ENCODE measurements at places on chromosomes 6 and 20. TPM values are rescaled to one million over a fixed set of nuclear protein-coding genes. Genes with fewer than 3 reads are reported as not detected.

GRCh38 chr6:10453596-10453995 is 38.7 kb upstream of the TFAP2A start:
- DNase-seq = no peak

LY6G6F gene
- total RNA-seq = not detected

KHDC1 gene
- 5.1 TPM for total RNA-seq

DNA sequence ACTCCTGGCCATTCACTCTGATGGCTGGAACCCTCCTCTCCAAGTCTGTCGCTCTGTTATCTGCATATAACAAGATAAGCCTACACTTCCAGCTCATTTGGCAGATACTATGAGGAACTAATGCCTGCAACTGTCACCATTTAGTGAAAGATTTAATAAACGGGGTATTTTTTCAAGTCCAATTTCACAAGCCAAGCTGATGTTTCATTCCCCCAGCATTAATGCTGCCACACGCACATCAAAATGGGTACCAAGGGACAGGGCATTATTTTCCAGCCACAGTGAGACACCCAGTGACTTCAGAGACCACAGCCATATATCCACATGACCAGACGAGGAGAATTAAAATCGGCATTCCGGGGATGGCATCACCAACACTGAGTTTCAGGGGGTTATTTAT is 175.5 kb downstream of the PTPRT start:
- no peak for DNase-seq

PBOV1 gene
- not detected for total RNA-seq

GRCh38 chr6:152223636-152224035 is 413.5 kb downstream of the SYNE1 start:
- no peak for DNase-seq

KCNK17 gene
- total RNA-seq = not detected

- DNase-seq = no peak
These were observed 475.6 kb upstream of the ADGRB3 start for GRCh38 chr6:68159433-68159832.

GRCh38 chr6:157732007-157732406 is 91.0 kb upstream of the SNX9 start:
- no peak for DNase-seq

CYP21A2 gene
- total RNA-seq = not detected

DNA sequence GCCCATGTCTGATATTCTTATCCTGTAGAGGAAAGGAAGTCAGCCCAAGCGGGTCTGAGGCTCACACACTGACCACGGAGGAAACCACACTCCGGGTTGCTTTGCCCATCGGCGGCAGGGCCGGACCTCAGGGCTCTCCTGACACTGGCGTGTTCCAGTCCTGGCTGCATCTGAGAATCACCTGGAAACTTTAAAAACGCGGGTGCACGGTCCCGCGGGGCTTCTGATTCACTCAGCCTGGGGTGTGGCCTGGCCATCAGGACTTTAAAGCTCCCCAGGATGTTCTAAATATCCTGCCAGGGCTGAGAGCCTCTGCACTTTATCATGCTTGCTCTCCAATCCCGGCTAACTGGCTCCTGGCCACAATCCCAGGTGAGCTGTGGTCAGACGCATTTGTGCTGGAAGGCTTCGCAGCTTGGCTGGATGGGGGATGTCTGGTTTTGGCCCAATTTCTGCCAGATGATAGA is 47.7 kb upstream of the DACT2 start:
- DNase-seq = no peak
